Activated CD8-positive, alpha-beta memory T cell treated with anti-CD3 and anti-CD28 coated beads, Interleukin-2, amount 10 ng/mL, durations not matched to agents 7 days and 5 days (primary cell): ENCODE measurements at places on chromosomes 3 and 15. TPM values are rescaled to one million over a fixed set of nuclear protein-coding genes. Genes with fewer than 3 reads are reported as not detected.

P4HTM gene
- total RNA-seq: 50.6 TPM

SOX2 gene
- total RNA-seq: not detected

TRAK1 gene
- total RNA-seq: 27.3 TPM

GP5 gene
- 0.28 TPM for total RNA-seq

CCDC39 gene
- total RNA-seq: not detected

CSTA gene
- not detected for total RNA-seq

WDR76 gene
- 91.1 TPM for total RNA-seq

MTFMT gene
- 22.8 TPM for total RNA-seq

MORC1 gene
- not detected for total RNA-seq

CKMT1B gene
- not detected for total RNA-seq

GJD2 gene
- not detected for total RNA-seq

MBNL1 gene
- total RNA-seq: 398 TPM

MAP6D1 gene
- total RNA-seq: 0.70 TPM

DNA sequence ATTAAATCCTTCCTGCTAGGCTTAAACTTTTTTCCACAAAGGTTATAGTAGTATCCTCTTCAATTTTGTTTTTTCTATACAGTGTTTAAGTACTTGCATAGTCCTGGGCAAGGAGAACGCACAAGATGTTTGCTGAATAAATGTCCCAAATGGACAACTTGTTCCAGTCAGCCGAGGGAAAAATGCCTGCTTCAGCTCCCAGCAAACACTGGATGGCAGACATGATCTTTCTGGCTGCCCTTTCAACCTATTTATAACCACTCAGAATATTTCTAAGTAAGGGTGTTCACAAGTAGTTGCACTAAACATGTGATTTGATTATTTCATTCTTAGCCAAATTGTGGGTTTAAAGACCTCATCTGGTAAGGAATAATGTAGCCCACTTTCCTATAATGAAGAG, 29.8 kb downstream of the GNB4 start:
- no peak for DNase-seq
- no peak overlapping the region for H3K27ac ChIP-seq
- H3K4me3 ChIP-seq: no peak overlapping the region
- no peaks in the 10 kb centered on the region for H3K27me3 ChIP-seq
- peaks cover 4% of the 10 kb centered on the region for H3K36me3 ChIP-seq
- H3K4me1 ChIP-seq: no peaks in the 10 kb centered on the region

GRCh38 chr3:56621681-56622080, 61.4 kb downstream of the TASOR start:
- H3K4me3 ChIP-seq: no peak overlapping the region
- peaks cover 27% of the 10 kb centered on the region for H3K4me1 ChIP-seq
- no peak for DNase-seq
- H3K27ac ChIP-seq: no peak overlapping the region
- no peaks in the 10 kb centered on the region for H3K27me3 ChIP-seq
- H3K36me3 ChIP-seq: peaks cover 64% of the 10 kb centered on the region

DNA sequence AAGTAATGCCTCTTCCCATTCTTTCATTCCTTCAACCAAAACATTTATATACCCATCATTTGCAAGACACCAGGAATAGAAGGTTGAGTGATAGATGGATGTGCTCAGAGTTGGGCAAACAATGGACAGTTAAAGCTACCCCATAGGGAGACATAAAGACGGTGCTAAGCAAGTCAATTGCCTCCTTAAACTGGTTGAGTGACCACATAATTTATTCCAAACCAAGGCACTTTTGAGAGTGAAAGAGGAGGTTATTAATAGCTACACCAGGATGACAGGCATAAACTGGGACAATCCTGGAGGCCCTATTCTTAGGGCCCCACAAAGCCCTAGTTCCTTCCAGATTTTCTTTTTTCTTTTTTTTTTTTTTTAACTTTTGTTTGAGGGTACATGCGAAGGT, 21.4 kb upstream of the DYNC1LI1 start:
- no peak overlapping the region for H3K27ac ChIP-seq
- H3K4me1 ChIP-seq: no peaks in the 10 kb centered on the region
- no peaks in the 10 kb centered on the region for H3K36me3 ChIP-seq
- H3K27me3 ChIP-seq: peaks cover 24% of the 10 kb centered on the region

DNA sequence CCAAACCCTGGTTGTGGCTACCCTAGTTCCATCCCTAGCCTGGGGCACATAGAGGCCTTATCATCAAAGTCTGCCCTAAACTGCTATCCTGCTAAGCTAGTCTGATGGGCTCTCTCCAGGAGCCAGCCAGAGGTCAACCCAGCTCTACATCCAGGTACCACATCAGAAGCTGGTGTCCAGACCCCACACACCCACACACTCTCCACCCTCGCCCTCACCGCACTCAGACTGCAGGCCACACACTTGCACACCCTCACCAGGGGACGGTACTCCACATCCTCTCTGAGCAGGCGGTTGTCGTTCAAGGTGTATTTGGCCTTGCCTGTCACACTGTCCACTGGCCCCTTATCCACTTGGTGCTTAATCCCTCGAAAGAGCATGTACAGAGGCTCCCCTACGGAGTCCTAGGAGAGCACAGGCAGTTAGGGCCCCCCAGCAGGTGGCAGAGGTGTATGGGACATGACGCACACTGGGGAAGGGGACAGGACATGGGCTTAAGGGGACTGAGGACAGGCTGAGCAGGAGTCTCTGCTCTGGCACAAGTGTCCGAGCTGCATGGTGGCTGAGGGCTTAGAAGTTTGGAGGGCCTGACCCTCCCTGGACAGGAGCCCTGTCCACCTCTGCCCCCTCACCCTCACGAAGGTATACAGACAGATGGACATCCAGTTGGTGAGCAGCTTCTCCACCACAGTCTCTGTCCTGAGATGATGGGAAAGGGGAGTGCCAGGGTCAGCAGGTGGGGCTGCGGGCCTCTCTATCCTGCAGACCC, 18.1 kb downstream of the PLXNB1 start:
- no peak for DNase-seq
- H3K36me3 ChIP-seq: no peaks in the 10 kb centered on the region
- no peak overlapping the region for H3K4me3 ChIP-seq
- H3K27ac ChIP-seq: no peak overlapping the region
- H3K27me3 ChIP-seq: no peaks in the 10 kb centered on the region

DNA sequence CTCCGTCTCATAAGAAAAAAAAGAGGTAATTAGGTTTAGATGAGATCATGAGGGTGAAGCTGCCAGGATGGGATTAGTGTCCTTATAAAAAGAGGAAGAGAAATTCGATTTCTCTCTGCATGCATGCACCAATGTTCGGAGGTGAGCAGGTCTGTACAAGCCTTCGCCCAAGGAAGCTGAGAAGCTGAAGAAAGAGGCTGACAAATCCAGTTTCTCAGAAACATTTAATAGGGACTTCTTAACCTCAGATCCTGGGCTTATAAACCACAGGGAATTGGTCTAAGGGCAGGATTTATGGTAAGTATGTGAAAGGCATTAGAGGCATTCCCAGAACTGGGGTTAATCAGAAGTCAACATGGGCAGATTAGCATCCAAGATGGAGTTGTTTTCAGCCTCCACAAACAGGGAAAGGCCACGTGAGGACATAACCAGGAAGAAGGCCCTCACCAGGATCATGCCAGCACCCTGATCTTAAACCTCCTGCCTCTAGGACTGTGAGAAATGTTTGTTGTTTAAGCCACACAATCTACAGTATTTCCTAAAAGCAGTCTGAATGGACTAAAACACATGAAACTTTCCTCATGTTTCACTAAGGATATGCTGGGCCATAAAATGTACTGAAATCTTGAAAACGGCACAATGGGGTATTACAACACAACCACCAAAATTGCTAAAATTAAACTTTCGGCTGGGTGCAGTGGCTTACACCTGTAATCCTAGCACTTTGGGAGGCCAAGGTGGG, 11.3 kb downstream of the SHISA5 start:
- peaks cover 2% of the 10 kb centered on the region for H3K4me1 ChIP-seq
- H3K4me3 ChIP-seq: no peak overlapping the region
- DNase-seq: no peak
- no peak overlapping the region for H3K27ac ChIP-seq

GRCh38 chr3:187661267-187661666, 8.9 kb downstream of the SST start:
- peaks cover 53% of the 10 kb centered on the region for H3K27me3 ChIP-seq
- no peaks in the 10 kb centered on the region for H3K36me3 ChIP-seq
- no peak for DNase-seq
- H3K4me1 ChIP-seq: no peaks in the 10 kb centered on the region
- H3K27ac ChIP-seq: no peak overlapping the region

DNA sequence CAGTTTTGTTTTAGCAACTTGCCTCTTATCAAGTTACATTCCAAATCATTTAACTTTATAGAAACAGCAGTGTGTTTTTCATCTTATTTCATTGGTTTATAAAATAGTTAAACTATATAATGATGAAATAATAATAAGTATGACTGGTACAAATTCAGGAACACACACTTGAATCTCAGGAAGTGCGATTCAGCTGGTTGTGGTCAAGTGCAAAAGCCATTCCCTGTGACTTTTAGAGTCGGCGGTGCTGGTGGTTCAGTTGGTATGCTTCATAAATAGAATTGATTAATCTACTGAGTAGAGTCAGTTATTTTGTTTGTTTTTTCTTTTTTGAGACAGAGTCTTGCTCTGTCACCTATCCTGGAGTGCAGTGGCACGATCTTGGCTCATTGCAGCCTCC, 22.7 kb downstream of the SACM1L start:
- no peak overlapping the region for H3K27ac ChIP-seq
- no peak for DNase-seq
- no peak overlapping the region for H3K4me3 ChIP-seq
- H3K4me1 ChIP-seq: peaks cover 9% of the 10 kb centered on the region

- no peaks in the 10 kb centered on the region for H3K27me3 ChIP-seq
- H3K27ac ChIP-seq: no peak overlapping the region
- peaks cover 64% of the 10 kb centered on the region for H3K4me1 ChIP-seq
- H3K36me3 ChIP-seq: peaks cover 37% of the 10 kb centered on the region
Observed at GRCh38 chr15:90558171-90558573, 28.4 kb downstream of the CRTC3 start.

DNA sequence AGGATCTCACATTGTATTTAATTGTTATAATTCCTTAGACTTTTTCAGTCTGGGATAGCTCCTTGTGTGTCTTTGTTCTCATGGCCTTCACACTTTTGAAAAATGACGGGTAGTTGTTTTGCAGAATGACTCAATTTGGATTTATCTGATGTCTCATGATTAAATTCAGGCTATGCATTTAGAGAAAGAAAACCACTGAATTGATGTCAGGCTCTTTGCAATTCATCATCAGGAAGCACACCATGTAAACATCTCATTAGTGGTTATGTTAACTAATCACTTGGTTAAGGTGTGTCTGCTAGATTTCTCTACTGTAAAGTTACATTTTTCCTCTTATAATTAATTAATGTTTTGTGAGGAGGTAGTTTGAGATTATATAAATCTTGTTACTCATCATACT, 8.0 kb upstream of the SLC22A13 start:
- no peak overlapping the region for H3K27ac ChIP-seq
- no peak for DNase-seq
- H3K4me3 ChIP-seq: no peak overlapping the region
- peaks cover 47% of the 10 kb centered on the region for H3K36me3 ChIP-seq
- peaks cover 51% of the 10 kb centered on the region for H3K4me1 ChIP-seq

GRCh38 chr3:78912687-78913086, 855.1 kb downstream of the ROBO1 start:
- no peak overlapping the region for H3K27ac ChIP-seq
- H3K27me3 ChIP-seq: no peaks in the 10 kb centered on the region
- DNase-seq: no peak
- no peak overlapping the region for H3K4me3 ChIP-seq
- no peaks in the 10 kb centered on the region for H3K4me1 ChIP-seq
- H3K36me3 ChIP-seq: no peaks in the 10 kb centered on the region

- peaks cover 13% of the 10 kb centered on the region for H3K36me3 ChIP-seq
- no peaks in the 10 kb centered on the region for H3K27me3 ChIP-seq
- H3K4me3 ChIP-seq: no peak overlapping the region
- no peak for DNase-seq
- no peak overlapping the region for H3K27ac ChIP-seq
Observed at GRCh38 chr3:156661155-156661554, 13.2 kb upstream of the TIPARP start.

DNA sequence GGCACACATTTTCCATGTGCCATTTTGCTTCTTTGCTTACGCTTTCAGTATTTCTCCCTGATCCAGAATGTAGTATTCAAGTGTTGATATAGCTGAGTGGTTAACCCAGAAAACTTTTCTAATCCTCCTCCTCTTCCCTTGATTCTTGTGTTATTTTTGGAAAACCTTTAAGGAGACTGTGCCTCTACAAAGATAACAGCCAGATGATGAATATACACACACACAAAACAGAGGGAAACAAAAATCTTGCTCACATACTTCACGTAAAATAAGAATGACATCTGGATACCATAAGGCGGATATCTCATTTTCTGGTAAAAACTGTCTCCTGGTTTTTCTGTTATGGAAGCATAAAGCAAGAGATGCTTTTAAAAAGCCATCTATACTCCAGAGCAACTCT, 295.8 kb upstream of the THBS1 start:
- peaks cover 49% of the 10 kb centered on the region for H3K27me3 ChIP-seq
- H3K4me1 ChIP-seq: no peaks in the 10 kb centered on the region
- no peak overlapping the region for H3K27ac ChIP-seq
- H3K4me3 ChIP-seq: no peak overlapping the region

- H3K27me3 ChIP-seq: no peaks in the 10 kb centered on the region
- peak overlapping the region; percentile 39 for H3K27ac ChIP-seq
- DNase-seq: no peak
Observed at GRCh38 chr3:183210862-183211341, 42.2 kb upstream of the B3GNT5 start.

DNA sequence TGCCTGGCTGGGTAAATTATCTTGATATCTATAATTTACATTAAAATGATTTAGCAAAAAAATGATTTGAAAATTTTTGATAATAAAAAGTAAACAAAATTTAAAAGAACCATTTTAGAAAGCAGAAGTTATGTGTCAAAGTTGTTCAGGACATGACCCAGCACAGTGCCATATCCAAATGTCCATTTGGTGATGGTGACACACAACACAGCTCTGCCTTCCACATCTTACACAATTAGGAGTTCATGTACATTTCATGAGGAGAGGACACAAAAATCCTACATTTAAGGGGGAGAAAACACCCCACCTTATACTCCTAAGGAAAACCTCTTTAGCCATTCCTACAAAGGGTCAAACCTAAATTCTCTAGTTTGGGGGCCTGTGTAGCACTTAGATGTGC, 10.7 kb upstream of the UBE2E1 start:
- H3K4me3 ChIP-seq: no peak overlapping the region
- peaks cover 65% of the 10 kb centered on the region for H3K27me3 ChIP-seq
- H3K36me3 ChIP-seq: no peaks in the 10 kb centered on the region
- no peak for DNase-seq
- peaks cover 16% of the 10 kb centered on the region for H3K4me1 ChIP-seq
- H3K27ac ChIP-seq: no peak overlapping the region

GRCh38 chr15:29972051-29972450, 110.7 kb upstream of the GOLGA8J start:
- peaks cover 2% of the 10 kb centered on the region for H3K4me1 ChIP-seq
- H3K27ac ChIP-seq: no peak overlapping the region
- DNase-seq: no peak
- peaks cover 3% of the 10 kb centered on the region for H3K36me3 ChIP-seq
- H3K27me3 ChIP-seq: peaks cover 45% of the 10 kb centered on the region
- no peak overlapping the region for H3K4me3 ChIP-seq

GRCh38 chr3:100850701-100851100, 141.4 kb downstream of the TFG start:
- H3K4me3 ChIP-seq: no peak overlapping the region
- H3K4me1 ChIP-seq: no peaks in the 10 kb centered on the region
- peaks cover 9% of the 10 kb centered on the region for H3K27me3 ChIP-seq
